GM13977 (cell line): ENCODE measurements at places on chromosomes 7 and 10.
A peak's percentile ranks its signal among the peaks of the same experiment; 100 is the strongest.

GRCh38 chr7:136056651-136057231 is 79.6 kb upstream of the MTPN start:
- no peak for DNase-seq

DNA sequence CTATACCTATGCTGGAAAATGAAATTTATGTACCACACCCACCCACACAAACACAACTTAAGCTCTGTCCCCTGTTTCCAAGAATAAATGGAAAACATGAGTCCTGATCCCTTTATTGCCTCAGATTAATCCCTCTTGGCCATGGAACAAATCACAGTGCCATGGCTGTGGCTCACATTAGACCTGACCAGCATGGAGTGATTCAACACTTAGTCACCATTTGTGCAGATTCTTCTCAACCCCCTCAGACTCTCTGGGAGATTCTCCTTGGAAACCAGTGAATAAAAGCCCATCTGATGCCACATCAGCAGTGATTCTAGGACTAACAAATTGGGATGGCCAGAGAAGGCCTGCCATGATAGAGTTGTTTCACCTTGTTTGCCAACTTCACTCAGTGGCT is 204.4 kb upstream of the TMEM72 start:
- DNase-seq, result no peak

DNA sequence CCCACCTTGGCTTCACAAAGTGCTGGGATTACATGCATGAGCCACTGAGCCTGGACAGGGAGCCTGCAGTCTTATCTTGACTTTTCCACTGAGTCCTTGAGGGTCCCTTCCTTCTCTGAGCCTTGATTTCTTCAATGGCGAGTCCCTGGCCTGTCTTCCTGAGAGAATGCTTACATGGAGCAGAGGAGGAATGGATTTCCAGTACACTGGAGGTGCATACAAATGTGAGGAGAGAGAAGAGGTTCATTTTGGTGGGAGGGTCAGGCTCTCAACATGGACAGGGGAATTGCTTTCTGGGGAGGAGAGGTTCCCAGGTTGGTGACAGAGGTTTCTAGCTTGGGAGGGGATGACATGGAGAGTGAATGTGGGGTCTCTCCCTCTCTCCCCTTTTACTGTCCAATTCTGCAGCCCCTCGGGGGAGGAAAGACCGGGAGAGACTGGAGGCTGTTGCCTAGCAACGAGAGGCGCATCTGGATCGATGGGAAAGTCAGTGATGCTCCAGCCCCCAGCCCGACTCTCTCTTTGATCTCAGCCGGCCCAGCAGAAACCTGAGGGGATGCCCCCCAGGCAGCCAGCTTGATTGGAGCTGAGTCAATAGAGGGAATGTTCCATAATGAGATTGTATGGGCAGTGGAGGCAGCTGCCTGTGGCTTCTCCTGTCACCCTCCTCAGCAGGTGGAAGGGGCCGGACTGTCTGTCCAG is 14.8 kb downstream of the SRRM3 start:
- DNase-seq, result no peak

GRCh38 chr7:29859524-29860185 is 53.3 kb downstream of the WIPF3 start:
- no peak for DNase-seq

- peak; percentile 29 for DNase-seq
Observed at GRCh38 chr7:95715274-95715673, 57.1 kb upstream of the DYNC1I1 start.

DNA sequence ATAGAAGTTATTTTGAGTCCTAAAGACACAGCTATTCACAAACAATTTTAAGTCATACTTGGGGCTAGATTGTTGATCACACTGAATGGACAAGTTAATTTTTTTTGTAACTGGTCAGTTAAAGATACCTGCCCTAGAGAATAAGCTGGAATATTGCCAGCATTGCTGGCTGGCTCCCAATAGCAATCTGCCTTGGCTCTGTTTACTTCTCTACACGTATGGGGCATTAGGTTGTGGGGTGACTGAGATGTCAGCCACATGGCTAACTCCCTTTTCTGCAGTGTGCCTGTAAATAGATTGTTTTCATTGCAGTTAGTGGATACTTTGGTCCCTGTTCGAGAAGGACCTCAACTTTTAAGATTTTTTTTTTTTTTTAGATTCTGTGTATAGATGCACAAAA is 128.2 kb downstream of the SEMA3E start:
- DNase-seq, result no peak
